Fibroblast of lung (primary cell): ENCODE measurements at places on chromosomes 5 and 9.

- peak; percentile 38 for DNase-seq
Measured at GRCh38 chr5:92543201-92543600, 1037.8 kb downstream of the NR2F1-AS1 start.

GRCh38 chr5:79853028-79853427, 138.0 kb downstream of the MTX3 start:
- DNase-seq, result no peak

DNA sequence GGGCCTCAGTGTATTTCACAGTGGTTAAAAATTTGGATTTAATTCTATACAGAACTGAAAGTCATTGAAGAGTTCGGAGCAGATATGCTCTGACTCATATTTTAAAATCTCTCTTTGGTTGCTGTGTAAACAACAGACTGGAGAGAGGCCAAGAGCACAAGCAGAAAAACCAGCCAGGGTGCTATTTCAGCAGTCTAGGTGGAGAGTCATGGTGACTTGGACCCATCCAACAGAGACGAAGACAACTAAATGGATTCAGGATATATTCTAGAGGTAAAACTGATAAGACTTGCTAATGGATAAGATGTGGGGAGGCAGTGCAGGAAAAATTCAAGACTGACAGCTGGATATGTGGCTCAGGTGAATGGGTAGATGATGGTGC, 168.9 kb downstream of the MAPKAP1 start:
- peak; percentile 95 for DNase-seq

GRCh38 chr9:69023650-69024049, 9.7 kb upstream of the PRKACG start:
- DNase-seq, result no peak

DNA sequence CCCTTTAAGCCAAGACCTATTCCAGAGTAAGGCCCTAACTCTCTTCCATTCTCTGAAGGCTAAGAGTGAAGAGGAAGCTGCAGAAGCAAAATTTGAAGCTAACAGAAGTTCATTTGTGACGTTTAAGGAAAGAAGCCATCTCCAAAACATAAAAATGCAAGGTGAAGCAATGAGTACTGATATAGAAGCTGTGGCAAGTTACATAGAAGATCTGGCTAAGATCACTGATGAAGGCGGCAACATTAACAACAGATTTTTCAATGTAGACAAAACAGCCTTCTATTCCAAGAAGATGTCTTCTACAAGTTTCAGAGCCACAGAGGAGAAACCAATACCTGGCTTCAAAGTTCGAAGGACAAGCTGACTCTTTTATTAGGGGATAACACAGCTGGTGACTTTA, 1143.4 kb downstream of the CDH12 start:
- no peak for DNase-seq

DNA sequence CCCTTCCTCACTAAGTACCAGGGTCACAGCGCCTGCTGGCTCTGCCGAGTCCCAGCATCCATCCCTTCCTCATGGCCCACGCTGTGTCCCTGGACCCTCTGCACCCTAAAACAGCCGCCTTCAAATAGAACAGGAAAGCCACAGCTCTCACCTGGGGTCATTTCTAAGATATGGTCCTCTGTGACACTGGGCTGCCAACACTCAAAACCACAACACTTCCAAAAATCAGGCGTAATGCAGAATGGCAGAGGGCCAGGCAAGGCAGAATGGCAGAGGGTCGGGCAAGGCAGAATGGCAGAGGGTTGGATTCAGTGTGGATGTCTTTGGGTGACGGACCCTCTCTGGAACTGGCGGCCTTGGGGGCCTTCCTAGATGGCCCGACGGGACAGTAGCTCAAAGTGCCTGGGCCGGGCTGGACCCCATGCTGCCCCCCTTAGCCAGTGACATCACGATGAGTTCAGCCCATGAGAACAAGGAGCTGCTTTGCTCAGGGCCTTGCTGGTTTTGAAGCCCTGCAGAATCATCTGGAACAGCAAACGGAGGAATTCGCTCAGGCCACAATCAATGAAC, 35.3 kb downstream of the ZDHHC11B start:
- DNase-seq, result no peak

DNA sequence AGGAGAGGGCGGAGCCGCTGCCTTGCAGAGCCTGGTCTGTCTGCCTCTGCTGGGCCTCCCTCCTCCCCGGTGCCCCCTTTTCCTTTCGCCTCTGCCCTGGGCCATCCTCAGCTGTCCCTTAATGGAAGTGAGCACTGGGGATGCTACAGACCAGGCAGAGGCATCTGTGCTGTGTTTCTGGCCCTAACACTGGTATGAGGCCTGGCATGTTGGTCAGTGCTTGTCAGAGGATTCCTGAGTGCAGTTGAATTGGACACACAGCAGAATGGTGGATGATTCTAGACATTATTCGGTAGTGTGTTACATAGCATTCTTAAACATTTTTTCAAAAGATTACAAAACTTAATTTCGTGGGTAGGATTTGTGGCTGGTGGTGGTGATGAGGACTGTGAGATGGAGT, 88.6 kb downstream of the EHMT1 start:
- no peak for DNase-seq

- no peak for DNase-seq
Measured at GRCh38 chr5:87452837-87453236, 40.1 kb upstream of the CCNH start.

DNA sequence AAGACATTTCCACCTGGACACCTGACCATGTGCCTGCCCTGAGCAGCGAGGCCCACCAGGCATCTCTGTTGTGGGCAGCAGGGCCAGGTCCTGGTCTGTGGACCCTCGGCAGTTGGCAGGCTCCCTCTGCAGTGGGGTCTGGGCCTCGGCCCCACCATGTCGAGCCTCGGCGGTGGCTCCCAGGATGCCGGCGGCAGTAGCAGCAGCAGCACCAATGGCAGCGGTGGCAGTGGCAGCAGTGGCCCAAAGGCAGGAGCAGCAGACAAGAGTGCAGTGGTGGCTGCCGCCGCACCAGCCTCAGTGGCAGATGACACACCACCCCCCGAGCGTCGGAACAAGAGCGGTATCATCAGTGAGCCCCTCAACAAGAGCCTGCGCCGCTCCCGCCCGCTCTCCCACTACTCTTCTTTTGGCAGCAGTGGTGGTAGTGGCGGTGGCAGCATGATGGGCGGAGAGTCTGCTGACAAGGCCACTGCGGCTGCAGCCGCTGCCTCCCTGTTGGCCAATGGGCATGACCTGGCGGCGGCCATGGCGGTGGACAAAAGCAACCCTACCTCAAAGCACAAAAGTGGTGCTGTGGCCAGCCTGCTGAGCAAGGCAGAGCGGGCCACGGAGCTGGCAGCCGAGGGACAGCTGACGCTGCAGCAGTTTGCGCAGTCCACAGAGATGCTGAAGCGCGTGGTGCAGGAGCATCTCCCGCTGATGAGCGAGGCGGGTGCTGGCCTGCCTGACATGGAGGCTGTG, 32.4 kb downstream of the CXXC5 start:
- no peak for DNase-seq

- DNase-seq, result no peak
Measured at GRCh38 chr9:33881635-33882034, 64.7 kb downstream of the UBE2R2 start.

DNA sequence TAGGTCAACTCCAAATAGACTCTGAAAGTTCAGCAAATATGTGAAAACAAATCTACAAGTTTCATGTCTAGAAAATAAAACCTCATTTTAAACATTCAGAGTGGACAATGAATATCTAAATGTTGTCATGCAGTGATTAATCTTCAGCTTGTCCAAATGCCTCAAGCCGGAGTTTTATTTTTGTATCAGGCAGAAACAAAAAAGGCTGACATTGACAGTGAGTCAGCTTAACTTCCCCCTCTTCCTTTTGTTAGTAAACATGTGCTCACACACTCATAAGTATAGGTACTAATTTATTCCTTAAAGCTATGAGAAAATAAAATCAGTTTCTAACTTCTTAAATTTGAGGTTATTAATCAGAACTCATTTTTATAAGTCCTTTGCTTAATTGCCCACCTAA, 467.9 kb upstream of the DAB2 start:
- peak; percentile 11 for DNase-seq

DNA sequence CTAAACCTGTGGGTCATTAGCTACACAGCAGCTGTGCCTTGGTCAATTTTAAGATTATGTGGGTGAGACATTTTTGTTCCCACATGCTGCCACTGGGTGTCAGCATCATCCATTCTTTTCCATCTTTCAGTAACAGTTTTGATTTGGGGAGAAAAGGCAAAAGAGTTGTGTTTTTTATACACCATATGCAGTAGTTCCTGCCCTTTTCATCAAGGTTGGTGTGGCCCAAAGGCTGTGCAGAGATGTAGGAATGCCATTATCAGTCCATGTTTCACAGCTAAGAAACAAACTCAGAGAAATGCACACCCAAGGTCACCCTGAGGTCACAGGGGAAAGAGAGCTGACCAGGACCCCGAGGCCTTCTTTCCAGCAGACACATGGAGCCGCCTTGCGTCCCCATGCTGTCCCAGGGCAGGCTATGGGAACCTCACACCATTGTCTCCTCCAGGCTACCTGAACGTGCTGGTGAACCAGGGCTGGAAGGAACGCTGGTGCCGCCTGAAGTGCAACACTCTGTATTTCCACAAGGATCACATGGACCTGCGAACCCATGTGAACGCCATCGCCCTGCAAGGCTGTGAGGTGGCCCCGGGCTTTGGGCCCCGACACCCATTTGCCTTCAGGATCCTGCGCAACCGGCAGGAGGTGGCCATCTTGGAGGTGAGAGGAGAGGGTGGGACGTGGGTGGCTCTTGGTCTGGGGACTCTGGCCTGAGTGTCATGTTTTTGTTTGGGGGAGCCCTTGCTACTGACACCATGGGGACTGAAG, 27.8 kb upstream of the GRPEL2 start:
- peak; percentile 29 for DNase-seq

- DNase-seq, result no peak
Measured at GRCh38 chr5:169088028-169088725, 212.8 kb downstream of the SLIT3 start.

GRCh38 chr9:133881671-133882381, 110.3 kb downstream of the VAV2 start:
- DNase-seq, result no peak

DNA sequence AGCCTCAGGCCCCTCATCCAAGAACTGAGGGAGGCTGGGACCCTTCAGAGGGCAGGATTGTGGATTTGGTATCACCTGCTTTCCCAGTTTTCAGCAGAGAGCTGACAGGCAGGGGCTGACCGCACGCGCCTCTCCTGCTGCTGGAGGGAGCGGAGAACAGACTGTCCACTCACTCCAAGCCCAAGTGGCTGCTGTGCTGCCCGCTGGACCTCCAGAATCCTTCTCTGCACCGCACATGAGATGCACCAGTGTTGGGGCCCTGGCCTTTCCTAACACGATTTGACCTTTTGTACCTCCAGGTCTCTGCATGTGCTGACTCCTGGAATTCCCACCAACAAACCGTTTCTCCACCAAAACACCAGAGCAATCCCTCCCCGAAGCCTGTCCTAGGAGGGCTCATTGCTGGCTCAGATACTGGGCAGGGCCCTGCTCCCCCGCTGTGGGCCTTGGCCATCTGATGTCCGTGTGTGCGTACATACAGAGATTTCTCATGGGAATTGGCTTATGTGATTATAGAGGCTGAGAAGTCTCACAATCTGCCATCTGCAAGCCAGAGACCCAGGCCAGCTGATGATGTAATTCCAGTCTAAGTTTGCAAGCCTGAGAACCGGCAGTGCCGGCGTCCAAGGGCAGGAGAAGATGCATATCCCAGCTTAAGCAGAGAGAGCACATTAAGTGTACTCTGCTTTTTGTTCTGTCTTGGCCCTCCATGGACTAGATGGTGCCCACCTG, 141.7 kb downstream of the GADD45G start:
- DNase-seq, result peak; percentile 86

DNA sequence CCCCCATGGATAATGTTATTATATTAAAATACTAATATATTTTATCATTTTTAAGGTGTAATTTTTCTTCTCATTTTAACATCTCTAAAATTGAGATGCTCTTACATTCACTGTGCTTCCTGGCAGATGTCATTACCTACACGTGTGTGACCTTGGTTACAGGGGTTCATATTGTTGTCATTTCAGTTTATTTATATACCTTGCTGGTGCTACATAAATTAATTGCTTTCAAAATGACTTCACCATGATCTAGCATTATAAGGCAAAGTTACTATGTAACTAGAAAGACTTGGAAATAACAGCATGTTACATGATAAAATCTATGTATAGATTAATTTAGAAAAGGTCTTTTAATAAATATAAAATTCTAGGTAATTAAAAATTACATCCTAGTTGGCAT, 60.9 kb downstream of the ARHGEF28 start:
- DNase-seq, result no peak

GRCh38 chr5:137510671-137511070, 11.5 kb upstream of the SPOCK1 start:
- DNase-seq, result no peak

DNA sequence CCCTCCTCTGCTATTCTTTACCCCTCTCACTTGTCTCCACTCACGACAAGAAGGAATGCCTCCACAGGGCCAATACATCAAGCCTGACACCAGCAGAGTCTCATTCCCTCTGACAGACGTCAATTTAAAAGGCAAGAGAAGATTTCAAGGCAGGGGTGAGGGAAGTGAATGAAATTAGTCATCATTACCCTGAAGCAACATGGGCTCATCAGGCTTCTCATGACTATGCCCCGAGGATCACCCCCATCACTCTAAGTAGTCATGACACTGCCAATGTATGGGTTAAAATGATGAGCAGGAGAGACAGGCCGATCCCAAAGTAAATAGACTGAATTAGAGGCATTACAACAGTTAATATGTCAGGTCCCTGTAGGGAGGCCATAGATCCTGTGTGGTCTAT, 504.4 kb downstream of the TLE4 start:
- DNase-seq, result no peak

GRCh38 chr9:29150606-29151005, 1577.3 kb upstream of the C9orf72 start:
- peak; percentile 44 for DNase-seq

GRCh38 chr9:72931437-72931836, 21.4 kb downstream of the ALDH1A1 start:
- DNase-seq, result no peak

DNA sequence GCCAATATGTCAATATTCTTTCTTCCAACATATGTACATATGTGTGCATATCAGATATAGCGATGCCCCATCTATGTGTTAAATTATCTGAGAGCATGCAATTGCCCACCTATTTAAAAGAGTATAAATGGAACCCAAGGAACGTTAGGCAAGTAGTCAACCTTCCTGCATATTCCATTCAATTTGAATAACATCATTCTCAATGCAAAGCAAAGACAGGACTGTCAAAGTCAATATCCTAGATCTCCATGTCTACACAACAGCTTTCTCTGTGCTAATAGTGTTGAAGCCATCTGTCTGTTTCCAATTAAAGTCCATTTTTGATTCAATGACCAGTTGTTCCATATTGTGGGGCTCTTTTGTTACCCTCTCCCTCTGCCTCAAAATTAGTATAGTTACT, 85.3 kb upstream of the COX7C start:
- no peak for DNase-seq
